ENCODE measurements at places on chromosomes 1 and 21.

DNA sequence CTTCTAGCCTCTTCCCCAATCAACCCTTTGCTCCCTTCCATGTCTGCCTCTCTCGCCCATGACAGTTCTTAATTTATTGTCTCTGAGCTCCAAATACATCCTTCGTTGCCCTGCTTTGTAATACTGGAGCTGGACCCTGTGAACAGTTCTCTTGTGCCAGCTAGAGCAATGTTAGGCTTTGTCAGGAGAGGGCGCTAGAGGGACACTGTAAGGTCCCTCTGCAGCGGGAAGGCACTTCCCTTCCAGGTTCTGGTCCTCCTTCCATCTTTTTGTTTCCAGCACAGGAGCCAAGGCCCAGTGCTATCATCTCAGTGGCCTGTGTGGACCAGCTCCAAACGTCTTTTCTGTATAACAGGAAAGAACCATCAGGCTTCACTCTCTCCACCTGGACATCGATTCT, 95.9 kb downstream of the PTPRU start:
- DNase-seq: peak; percentile 15

GRCh38 chr1:159826441-159827101, at the start of gene SLAMF8:
Gene SLAMF8 (plus strand): TSS chr1:159826873. CDS start chr1:159826899, 26 bp downstream.
- DNase-seq: no peak

GRCh38 chr1:172219966-172220365, 200.5 kb upstream of the C1orf105 start:
- DNase-seq: peak; percentile 39

- DNase-seq: no peak
These were observed 31.1 kb upstream of the IGSF5 start for GRCh38 chr21:39713905-39714304.

DNA sequence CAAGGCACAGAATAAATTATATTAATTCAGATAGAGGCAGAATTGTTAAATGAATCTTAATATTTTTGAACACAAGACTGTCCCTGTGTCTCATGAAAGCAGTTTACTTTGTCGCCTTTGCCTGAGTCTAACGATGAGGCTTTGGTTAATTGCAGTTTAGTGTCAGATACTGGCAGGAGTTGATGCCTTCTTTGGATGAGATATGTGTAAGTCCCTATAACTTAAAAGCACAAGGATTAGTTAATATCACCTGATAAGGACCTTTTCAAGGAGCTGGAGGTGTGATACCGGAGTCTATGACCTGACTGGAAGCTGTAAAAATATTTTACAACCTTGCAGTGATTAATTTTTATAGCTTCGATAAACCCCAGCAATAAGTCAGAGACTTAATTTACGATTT, 2.0 kb upstream of the SIKE1 start:
- DNase-seq: no peak

- DNase-seq: no peak
These were observed 31.2 kb downstream of the PIK3C2B start for GRCh38 chr1:204463125-204464060.

DNA sequence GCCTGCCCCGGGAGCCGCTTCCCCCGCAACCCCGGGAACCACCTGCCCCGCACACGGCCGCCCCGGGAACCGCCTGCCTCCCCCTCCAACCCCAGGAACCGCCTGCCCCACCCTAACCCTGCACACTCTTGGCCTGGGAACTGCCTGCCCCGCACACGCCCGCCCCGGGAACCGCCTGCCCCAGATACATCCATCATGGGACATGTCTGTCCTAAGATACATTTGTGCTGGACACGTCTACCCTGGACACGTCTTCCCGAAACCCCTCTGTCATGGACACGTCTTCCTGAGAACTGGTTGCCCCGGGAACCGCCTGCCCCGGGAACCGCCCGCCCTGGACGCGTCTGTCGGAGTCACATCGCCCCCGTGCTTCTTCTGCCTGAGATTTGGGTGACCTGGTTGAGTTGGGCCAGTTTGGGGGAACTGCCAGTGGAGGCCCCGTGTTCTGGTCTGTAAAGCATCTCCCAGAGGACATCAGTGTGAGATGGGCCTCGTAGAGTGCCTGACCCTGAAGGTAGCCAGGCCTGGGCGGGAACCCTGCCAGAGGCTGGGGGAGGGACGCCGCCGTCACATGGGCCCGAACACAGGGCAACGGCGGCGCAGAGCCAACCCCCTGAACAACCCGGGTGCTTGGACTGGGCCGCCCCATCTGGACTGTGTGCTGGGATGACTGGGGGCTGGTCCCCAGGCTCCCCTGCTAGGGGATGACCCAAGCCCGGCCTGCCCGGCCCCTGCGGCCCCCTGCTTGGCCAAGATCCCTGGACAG, 3.6 kb downstream of the PERM1 start:
- no peak for DNase-seq

DNA sequence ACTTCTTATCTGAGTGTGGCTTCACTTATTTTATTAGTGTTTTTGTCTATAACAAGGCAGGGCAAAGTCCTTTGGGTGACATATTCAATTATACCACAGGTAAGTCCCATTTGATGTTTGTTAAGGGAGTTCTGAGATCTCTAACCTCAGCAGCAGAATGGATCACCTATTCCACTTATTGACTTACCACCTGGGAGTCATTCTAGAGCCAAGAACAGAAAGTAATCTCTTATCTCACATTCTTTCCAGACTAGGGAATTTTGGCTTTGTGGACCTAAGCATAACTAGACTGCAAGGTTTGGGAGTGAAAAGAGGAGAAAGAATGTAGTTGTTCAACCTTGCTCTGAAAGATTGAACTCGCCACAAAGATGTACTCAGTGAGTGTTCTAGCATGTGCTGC, 13.2 kb downstream of the FNDC7 start:
- no peak for DNase-seq

Data from fibroblast of skin of back (primary cell).